ENCODE measurements at places on chromosomes 2 and 18. TPM values are rescaled to one million over a fixed set of nuclear protein-coding genes. Genes with fewer than 3 reads are reported as not detected.

STPG4 gene
- total RNA-seq = not detected

GPR45 gene
- not detected for total RNA-seq

LRP2 gene
- 0.70 TPM for total RNA-seq

PLGLB1 gene
- 5.7 TPM for total RNA-seq

INHBB gene
- not detected for total RNA-seq

CEP192 gene
- total RNA-seq = 35.2 TPM

GLB1L gene
- total RNA-seq = 3.4 TPM

MOCOS gene
- 0.22 TPM for total RNA-seq

TNFRSF11A gene
- 13.7 TPM for total RNA-seq

HK2 gene
- 36.4 TPM for total RNA-seq

POLE4 gene
- 47.8 TPM for total RNA-seq

PLGLB2 gene
- 2.6 TPM for total RNA-seq

CYP27C1 gene
- total RNA-seq = not detected

GNAL gene
- total RNA-seq = 0.55 TPM

MC2R gene
- total RNA-seq = not detected

DHRS9 gene
- 6.3 TPM for total RNA-seq

RPL37A gene
- 3,626 TPM for total RNA-seq

SCN2A gene
- 0.12 TPM for total RNA-seq

RFX8 gene
- total RNA-seq = 1.4 TPM

TFPI gene
- 0.19 TPM for total RNA-seq

TMEM237 gene
- total RNA-seq = 17.6 TPM

RNF138 gene
- total RNA-seq = 79.9 TPM

GPBAR1 gene
- 1.4 TPM for total RNA-seq

IL1R2 gene
- total RNA-seq = 11.0 TPM

CD226 gene
- 73.7 TPM for total RNA-seq

AGXT gene
- not detected for total RNA-seq

CLEC4F gene
- not detected for total RNA-seq

CNGA3 gene
- not detected for total RNA-seq

TFCP2L1 gene
- 0.16 TPM for total RNA-seq

MPP4 gene
- total RNA-seq = not detected
